NCI-H2171 (cell line): ENCODE measurements at places on chromosomes 4 and X.

DNA sequence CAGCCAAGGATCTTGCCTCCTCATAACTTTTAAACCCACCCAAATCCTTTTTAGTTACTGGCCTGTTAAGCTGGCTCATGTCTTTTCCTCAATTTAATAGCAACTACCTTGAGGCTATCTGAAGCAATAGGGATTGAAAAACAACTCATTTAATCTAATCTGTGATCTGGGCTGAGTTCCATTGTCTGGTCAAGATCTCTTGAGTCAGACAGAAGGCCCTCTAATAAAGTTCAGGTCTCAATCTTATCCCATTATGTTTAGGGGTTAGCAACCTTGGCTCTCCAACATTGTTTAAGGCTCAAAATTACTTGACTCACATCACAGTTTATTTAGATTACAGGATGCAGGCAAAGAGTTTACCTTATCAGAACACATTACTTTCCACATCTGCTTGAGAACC, 436.1 kb downstream of the ANKRD50 start:
- DNase-seq, result no peak

GRCh38 chr4:153044036-153044435, 107.9 kb downstream of the FHDC1 start:
- DNase-seq, result no peak

GRCh38 chr4:119211867-119212233, 663 bp upstream of the USP53 start:
- peak; percentile 48 for DNase-seq

DNA sequence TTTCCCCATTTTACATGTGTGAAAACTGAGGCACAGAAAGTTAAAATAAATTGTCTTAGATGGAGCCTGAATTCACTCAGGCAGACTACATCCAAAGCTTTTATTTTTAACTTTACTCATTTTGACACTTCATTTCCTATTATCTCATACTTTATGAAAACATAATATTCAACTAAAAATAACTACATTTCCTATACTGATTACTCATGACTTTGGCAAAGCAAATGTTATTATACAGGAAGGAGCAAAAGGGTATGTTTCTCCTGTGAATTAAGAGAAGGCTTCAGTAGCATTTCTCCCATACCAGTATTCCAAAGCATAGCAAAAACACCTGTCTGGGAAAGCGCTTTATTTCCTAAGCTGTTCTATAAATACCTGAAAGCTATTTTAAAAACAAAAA, 178.6 kb downstream of the ADAMTS3 start:
- no peak for DNase-seq

DNA sequence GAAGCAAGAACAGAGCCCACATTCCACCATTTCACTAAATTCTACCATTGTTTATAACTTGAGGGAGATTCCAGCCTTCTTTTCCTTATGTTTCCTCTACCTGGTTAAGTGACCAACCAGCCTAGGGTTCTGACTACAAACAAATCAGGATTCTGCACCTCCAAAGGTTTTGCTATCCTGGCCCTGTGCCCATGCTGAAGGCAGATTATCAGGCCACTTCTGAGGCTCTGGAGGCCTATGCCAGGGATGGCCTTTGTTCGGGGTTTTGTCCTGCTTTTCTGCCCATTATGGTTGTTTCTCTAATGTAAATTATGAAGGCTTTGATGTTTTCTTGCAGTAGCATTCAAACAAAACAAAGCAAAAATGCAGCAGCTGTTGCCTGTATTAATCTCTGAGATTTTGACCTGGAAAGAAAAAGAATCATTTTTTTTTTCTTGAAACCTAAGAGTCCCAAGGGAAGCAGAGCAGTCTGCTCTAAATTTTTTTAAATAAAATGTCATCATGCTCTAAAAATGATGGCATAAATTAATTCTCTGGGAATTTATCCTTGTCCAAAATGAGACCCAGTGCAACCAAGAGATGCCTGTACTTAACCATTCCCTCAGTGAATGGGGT, 55.6 kb downstream of the RNF150 start:
- DNase-seq, result peak; percentile 54

- DNase-seq, result no peak
Measured at GRCh38 chrX:109344101-109344500, 137.8 kb downstream of the GUCY2F start.
